ENCODE measurements at places on chromosomes 12 and 14. TPM values are rescaled to one million over a fixed set of nuclear protein-coding genes. Genes with fewer than 3 reads are reported as not detected.

- DNase-seq, result no peak
Measured at GRCh38 chr12:131864469-131864868, 30.0 kb upstream of the ULK1 start.

MGAT4C gene
- 0.26 TPM for total RNA-seq

DNA sequence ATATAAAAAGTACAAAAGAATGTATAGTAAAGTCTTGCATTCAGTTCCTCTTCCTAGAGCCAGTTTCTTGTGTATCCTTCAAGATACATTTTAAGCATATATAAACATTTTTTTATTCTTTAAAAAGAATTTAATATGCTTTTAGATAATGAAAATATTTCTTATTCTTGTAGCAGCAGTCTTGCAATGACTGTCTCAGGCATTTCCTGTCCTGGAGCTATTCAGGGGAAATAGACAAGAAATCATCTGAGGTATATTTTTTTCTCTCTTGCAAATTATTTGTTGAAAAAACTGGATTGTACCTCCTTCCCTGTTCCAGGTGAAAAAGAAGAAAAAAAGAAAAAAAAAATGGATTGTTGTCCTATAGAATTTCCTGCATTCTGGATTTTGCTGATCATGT lies 17.0 kb upstream of the ERBB3 start:
- DNase-seq, result no peak

DNA sequence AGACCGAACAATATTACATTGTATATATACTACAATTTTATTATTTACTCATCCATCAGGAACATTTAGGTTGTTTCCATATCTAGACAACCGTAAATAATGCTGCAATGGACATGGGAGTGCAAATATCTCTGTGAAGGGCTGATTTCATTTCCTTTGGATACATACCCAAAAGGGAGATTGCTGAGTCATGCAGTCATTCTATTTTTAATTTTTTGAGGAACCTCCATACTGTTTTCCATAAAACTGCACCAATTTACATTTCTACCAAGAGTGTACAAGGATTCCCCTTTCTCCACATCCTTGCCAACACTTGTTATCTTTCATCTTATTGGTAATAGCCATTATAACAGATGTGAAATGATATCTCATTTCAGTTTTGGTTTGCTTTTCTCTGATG lies 84.7 kb downstream of the SLC41A2 start:
- DNase-seq, result no peak

MSRB3 gene
- total RNA-seq, result 4.2 TPM

- no peak for DNase-seq
Measured at GRCh38 chr12:118822512-118822911, 158.8 kb upstream of the SRRM4 start.

ADAM21 gene
- total RNA-seq, result 0.13 TPM

VASH1 gene
- total RNA-seq, result not detected

DNA sequence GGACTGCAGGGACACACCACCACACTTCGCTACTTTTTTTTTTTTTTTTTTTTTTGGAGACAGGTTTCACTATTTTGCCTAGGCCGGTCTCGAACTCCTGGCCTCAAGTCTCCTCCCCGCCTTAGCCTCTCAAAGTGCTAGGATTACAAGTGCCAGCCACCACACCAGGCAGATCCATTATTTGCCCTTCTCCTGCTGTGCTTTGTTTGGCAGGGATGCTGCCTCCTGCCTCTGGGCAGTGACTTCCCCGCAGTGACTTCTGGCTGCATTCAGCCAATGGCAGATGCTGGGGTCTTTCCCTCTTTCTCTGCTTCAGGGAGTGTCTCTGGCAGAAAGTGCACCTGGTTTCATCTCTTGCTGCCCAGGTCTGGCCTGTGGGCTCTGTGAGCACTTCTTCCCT lies 6.7 kb upstream of the MORN3 start:
- no peak for DNase-seq

- no peak for DNase-seq
Measured at GRCh38 chr14:44404036-44404435, 103.0 kb downstream of the FSCB start.

- DNase-seq, result no peak
Measured at GRCh38 chr12:14138495-14138894, 157.1 kb upstream of the GRIN2B start.

- DNase-seq, result no peak
Measured at GRCh38 chr14:92922883-92923743, at the start of gene CHGA. TSS of gene CHGA (plus strand) at chr14:92923150. CDS start at chr14:92923360, 210 bp downstream.

DNA sequence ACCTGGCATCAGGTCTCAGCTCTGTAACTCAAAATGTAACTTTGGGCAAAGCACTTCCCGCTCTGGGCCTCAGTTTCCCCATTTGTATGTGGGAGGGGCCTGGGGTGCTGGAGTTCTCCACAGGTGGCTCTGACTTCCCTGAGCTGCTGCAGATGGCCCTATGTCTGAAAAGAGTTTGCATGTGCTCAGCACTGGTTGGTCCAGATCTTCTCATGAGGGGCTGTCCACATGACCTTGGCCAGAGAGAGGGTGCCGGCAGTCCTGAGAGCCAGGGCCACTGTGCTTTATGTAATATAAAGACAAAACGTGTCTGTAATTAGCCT lies 7.2 kb upstream of the CACNA2D4 start:
- DNase-seq, result no peak

DNA sequence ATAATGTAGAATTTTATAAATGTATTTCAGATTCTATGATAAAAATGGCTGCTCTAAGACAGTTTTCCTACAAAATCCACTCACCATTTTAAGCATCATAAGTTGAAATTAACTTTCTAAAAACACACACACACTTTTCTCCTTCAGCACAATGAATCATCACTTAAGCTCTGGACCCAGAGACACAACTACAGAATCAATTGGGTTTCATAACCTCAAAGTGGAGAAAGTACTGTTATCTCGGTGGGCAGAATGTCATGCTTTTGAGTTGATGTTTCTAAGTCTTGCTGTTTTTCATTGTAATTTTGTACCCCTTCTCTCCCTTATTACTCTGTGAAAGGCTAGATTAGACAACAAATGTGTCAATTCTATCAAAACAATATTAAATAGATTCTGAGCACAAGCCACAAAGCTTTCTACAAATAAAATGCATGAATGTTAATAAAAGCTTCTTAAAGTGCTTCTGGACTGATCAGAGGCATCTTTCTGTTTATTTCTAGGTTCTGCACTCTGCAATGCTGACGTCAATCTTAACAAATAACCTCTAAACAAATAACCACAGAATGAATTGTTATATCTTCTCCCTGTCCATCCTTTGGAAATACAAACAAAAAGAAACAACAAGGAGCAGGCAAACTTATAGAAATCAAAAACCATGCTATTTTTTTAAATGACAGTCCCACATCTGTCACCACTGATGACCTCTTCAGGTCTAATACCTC lies 8.2 kb downstream of the IPO8 start:
- no peak for DNase-seq

- no peak for DNase-seq
Measured at GRCh38 chr12:91702843-91703425, 442.7 kb downstream of the BTG1 start.

DNA sequence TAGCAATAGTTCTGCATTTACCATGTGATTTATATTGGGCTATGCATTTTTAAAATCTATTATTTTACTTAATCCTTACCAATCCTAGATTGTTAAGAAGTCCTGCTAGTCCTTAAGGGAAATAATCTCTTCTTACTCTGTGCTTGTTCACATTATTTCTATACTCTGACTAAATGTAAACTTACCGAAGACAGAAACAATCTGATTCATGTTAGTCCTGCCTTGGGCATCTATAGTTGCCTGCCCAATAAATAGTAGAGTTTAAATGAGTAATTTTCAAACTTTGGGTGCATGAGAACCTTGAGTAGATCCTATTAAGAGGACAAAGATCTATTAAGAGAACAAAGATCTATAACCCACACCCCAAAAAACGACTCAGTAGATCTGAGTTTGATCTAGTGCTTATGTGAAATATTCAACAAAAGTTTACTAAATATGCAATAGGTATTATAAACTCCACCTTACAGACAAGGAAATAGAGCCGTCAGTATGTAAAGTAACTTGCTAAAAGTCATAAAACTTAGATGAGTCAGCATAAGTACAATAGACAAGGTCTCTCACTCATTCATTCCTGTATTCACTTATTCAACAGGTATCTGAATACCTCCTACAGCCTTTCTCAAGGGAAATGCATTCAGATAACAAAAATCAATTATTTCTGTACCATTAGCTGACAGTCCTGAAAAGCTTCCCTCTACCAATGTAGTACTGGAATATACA lies 127.6 kb downstream of the PAWR start:
- peak; percentile 26 for DNase-seq

GRCh38 chr14:80212023-80212397 lies 706 bp upstream of the DIO2 start:
- DNase-seq, result peak; percentile 10

RND1 gene
- 4.5 TPM for total RNA-seq

KLRC4 gene
- total RNA-seq, result not detected

JDP2 gene
- 63.8 TPM for total RNA-seq

IGFBP6 gene
- total RNA-seq, result 75.5 TPM

GRCh38 chr12:122982963-122983788 lies 2.7 kb downstream of the ARL6IP4 start:
- DNase-seq, result no peak

CLEC4D gene
- total RNA-seq, result not detected

- DNase-seq, result peak; percentile 77
Measured at GRCh38 chr14:37197421-37198272, at the start of gene MIPOL1. TSS of gene MIPOL1 (plus strand) at chr14:37197937. CDS start at chr14:37247889, 49,952 bp downstream.

ING4 gene
- 22.0 TPM for total RNA-seq

TSHR gene
- not detected for total RNA-seq

DNA sequence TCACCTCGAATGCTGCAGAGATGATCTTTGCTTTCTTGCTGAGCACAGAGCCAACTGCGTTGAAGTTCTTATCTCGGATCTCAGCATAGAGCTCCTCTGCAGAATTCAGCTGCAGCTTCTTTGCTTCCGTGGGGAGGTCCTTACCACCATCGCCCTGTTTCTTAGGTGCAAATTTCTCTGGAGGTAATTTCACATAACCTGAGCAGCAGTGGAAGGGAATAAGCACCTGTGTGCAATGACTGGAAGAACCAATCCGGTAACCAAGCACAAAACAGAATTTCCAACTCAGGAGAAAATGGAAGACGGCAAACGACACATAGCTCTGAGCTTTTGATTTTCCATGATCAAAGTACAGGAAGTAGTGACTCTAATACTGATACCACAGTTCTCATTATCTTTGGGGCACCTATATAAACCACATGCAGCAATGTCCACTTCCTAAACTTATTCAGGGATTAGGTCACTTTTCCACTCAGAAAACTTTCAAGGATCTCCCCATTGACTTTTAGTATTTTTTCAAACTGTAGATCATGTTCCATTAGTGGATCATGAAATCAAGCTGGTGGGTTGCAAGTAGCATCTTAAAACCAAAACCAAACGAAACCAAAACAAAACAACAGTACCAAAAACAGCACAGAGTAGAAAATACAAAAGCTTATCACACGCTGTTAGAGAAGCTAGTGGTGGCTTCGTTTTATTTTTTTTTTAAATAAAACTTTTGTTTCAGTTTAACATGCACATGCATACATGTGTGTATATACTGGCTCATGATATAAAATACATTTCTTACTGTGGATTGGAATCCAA lies 18.9 kb upstream of the DIABLO start:
- no peak for DNase-seq

TCL1A gene
- total RNA-seq, result not detected

- peak; percentile 54 for DNase-seq
Measured at GRCh38 chr14:73753124-73753886, 39.1 kb upstream of the PNMA1 start.

GRCh38 chr12:507391-507796 lies 47.7 kb downstream of the B4GALNT3 start:
- DNase-seq, result no peak

CBLN3 gene
- 0.53 TPM for total RNA-seq

- DNase-seq, result no peak
Measured at GRCh38 chr12:123150275-123150743, 581 bp downstream of the PITPNM2 start.

DNA sequence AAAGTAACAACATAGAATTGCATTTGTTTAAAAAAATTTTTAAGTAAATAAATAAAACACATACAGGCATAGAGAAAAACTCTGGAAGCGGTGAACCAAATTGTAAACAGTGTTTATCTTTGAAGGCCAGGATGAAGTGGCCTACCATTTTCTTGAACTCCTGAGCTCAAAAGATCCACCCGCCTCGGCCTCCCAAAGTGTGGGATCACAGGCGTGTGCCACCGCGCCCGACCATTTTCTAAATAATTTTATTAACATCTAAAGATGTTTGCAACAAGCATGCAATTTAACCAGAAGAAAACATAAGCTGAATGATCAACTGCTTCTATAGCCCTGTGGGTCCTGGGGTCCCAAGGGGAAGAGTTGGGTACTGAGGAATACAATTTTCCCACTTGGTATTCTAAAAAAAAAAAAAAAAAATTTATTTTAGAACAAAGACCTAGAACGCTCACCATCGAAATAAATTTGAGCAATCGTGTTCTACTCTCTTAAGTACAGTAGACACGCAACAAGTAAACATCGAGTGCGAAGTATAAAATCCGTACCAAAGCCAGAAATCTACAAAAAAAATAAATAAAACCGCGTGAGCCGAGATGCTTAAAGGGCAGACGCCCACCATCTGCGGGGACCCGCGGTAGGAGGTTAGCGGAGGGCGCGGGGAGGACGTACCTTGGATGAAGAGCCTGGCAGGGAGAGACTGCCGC lies 484 bp downstream of the MIS18BP1 start:
- DNase-seq, result peak; percentile 3

FOXM1 gene
- total RNA-seq, result 0.79 TPM

SLCO1B1 gene
- not detected for total RNA-seq

FBLN5 gene
- total RNA-seq, result 0.26 TPM

ZFYVE1 gene
- 11.3 TPM for total RNA-seq

- no peak for DNase-seq
Measured at GRCh38 chr14:90551733-90552464, 155.1 kb downstream of the CALM1 start.

DNA sequence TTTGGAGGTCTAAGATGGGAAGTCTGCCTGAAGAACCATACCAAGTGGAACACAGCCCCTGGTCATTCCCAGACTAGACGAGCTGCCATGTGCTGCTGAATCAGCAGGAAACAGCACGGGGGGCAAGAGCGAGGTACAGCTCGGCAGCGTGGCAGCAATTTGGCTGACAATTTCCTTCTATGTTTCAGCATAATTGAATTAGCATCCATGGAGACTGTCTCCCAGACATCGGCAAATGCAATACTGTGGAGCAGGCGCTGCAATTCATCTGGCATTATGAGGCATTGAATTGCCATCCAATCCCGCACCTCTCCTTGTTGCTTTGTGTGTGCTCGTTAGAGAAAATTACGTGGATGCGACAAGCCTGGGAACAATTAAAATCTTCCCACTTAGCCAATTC lies 46.0 kb upstream of the CCDC60 start:
- DNase-seq, result no peak

OR4N5 gene
- not detected for total RNA-seq

RFX4 gene
- total RNA-seq, result not detected

Data from bronchial epithelial cell (primary cell).